Memory B cell (primary cell): ENCODE measurements at places on chromosomes 4 and X.

- DNase-seq = no peak
Observed at GRCh38 chrX:108271397-108271787, 166.8 kb downstream of the COL4A6 start.

DNA sequence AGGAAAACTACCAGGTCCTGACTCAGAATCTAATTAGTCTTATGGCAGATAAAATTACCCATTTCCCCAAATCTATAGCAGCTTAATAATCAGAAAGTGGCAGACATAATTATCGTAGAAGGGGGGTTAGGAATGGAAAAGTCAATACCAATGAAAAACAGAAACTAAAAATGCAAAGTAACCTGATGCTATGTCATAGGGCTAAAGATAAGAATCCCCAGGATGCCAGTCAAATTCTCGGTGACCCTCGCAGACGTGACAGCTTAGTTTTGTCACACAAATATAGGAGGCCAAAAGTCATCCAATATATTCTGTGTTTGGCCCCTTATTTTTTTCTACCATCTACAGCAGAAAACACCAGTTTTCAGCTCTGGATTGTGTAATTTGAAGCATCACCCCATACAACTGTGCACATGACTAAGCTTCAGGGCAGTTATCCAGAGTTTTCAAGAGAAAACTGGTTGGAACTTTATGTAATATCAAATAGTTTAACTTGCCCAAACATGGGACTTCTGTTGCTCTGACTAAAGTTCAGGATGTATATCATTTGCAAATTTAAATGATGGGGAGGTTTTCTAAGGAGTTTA is 30.9 kb downstream of the RASSF6 start:
- DNase-seq = no peak

DNA sequence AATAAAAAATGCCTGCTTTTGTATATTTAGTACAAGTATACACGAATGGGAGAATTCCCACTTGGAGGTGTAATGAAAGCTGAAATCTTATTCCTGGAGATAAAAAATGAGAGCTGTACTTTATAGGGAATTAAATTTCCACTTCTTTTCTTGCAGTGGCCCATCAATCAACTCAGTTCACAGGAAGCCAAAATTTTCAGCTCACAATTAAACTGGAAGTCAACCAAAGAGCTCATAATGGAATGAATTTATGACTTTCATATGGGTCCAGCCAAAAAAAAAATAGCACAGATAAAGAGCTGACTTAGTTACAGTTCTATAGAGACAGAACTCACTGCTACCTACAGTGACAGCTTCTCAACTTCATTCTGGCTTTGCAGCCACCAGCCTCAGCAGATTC is 115.2 kb upstream of the TBC1D9 start:
- no peak for DNase-seq

DNA sequence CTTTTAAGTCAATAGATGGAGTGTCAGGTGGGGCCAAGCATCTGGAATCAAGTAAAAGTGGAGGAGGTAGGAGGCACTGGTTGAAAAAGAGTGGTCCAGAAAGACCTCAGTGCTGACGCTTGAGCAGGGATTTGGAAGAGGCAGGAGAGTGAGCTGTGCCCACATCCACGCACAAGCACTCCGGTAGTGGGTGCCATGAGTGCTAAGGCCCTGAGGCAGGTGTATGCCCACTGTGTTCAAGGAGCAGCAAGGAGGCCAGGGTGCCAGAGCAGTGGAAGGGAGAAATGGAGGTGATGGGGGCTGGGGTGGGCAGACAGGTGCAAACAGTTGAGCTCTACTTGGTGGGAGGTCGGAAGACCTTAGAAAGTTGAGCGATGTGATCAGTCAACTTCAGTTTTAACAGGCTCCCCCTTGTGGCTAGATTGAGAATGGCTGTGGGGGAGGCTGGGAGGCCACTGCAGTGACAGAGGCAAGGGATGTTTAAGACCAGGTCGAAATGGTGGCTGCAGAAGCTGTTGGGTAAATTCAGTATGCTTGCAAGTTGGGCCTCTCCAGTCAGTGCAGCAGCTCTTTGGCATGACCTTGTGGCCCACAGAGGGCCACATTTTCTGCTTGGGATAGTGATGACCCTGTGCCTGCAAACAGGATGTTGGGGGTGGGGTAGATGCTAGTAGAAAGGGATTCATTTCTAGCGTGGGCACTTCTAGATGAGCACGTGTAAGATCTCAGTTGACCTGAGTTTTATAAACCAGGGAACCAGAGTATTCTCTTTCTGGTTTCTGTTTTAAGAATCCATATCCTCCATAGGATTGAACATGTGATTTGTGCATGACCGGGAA is 12.7 kb downstream of the TKTL1 start:
- DNase-seq = peak; percentile 77

DNA sequence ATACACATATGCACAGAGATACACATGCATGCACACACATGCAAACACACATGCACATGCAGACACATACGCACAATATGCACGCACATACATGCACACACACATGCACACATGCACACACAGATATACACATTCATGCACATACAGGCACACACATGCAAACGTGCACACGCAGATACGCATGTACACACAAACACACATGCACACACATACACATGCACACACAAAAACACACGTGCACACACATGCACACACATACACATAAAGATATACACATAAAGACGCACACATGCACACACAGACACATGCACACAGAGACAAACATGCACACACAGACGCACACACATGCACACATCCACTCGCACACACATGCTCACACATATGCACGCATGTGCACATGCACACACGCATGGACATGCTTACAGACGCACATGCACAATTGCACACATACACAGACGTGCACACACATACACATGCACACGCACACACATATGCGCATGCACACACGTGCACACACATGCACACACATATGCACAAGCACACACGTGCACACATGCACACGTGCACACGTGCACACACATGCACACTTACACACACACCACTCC is 145.2 kb downstream of the ADRA2C start:
- DNase-seq = no peak

GRCh38 chr4:3471098-3471760 is 8.1 kb downstream of the DOK7 start:
- DNase-seq = no peak

GRCh38 chr4:63644396-63644795 is 764.9 kb downstream of the TECRL start:
- no peak for DNase-seq

GRCh38 chr4:180923486-180923885 is 1319.7 kb upstream of the TENM3 start:
- no peak for DNase-seq

- no peak for DNase-seq
Observed at GRCh38 chr4:38308728-38309311, 348.6 kb downstream of the PTTG2 start.

DNA sequence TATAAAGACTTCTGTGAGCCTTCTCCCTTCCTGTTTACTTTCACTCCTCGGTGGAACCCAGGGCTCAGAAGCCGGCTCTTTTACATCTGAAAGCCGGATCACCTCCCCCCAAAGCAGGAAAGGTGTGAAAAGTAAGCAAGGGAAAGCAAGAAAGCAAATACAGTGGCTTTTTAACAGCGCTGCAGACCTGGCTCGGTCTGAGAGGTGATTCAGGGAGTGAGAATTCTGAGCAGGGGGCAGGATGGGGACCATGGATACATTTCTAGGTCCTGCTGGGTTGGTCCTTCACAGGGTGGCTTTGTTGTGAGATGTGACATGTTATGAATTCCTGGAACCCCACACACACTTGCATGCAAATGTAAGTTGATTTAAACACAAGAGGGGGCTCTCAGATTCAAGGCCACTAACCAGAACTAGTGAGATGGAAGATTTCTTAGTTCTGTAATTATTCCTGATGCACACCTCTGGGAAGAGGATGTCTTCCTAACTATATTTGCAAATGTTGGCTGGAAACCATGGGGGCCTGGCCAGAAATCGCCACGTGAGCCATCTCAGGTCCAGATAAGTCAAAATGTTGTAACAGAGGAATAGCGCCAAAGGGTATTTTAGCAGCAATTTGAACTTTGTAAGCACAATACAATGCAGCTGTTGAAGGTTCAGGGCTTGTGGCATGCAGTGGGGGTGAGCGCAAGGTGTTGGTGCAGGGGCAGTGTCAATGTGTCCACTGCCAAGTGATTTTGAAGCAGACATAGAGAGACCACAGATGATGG is 670.1 kb upstream of the LCORL start:
- DNase-seq = no peak

GRCh38 chrX:39645178-39645895 is 452.4 kb downstream of the BCOR start:
- DNase-seq = no peak

GRCh38 chr4:99723612-99724011 is 66.0 kb upstream of the C4orf54 start:
- no peak for DNase-seq

- no peak for DNase-seq
Observed at GRCh38 chr4:39642885-39643552, 4.4 kb upstream of the SMIM14 start.

DNA sequence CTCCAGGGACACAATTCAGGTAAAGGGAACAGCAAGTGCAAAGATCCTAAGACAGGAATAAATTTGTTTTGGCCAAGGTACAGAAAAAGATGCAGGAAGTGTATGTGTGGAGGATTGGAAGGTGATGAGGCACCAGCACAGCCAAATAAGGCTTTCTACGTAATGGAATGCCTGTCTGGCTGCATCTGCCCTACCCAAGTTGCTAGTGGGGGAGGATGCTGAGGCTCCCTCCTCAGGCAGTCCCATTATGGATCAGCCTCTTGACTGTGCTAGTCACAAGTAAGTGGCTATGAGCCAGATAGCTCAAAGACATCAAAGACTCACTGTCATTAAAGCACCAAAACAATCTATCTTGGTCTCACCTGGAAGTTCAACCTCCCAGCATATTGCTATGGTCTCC is 300.9 kb upstream of the FAT4 start:
- no peak for DNase-seq
